ENCODE measurements at places on chromosomes 16 and 17.
A peak's percentile ranks its signal among the peaks of the same experiment; 100 is the strongest.

- no peak for DNase-seq
Measured at GRCh38 chr17:72388765-72389473, 268.1 kb downstream of the SOX9 start.

GRCh38 chr16:50941681-50942080 lies 199.8 kb downstream of the CYLD start:
- no peak for DNase-seq

GRCh38 chr16:87802670-87803069 lies 36.9 kb upstream of the KLHDC4 start:
- no peak for DNase-seq

- DNase-seq: no peak
Measured at GRCh38 chr16:86065711-86066110, 166.7 kb downstream of the IRF8 start.

GRCh38 chr17:75894049-75894733 lies 2.6 kb downstream of the TRIM65 start:
- DNase-seq: no peak

GRCh38 chr16:15055141-15056053 lies 477 bp downstream of the NTAN1 start:
- no peak for DNase-seq

GRCh38 chr17:61157246-61157886 lies 242.3 kb upstream of the TBX2 start:
- DNase-seq: no peak

DNA sequence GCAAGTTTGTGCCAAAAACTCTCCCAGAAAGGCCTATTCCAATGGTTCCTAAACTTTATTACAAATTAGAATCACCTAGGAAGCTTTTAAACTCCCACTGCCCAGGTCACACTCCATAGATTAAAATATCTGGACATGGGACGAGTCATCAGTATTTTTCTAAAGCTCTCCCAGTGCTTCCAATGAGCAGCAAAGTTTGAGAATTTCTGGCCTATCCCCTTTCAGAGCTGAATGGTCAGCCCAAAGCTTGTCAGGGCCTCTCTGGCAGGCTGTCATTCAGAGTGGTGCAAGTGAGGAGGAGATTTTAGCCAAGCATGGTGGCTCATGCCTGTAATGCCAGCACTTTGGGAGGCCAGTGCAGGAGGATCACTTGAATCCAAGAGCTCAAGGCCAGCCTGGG lies 2.4 kb downstream of the BCL6B start:
- DNase-seq: no peak

GRCh38 chr16:57413301-57413730 lies 8.7 kb downstream of the CCL17 start:
- DNase-seq: no peak

DNA sequence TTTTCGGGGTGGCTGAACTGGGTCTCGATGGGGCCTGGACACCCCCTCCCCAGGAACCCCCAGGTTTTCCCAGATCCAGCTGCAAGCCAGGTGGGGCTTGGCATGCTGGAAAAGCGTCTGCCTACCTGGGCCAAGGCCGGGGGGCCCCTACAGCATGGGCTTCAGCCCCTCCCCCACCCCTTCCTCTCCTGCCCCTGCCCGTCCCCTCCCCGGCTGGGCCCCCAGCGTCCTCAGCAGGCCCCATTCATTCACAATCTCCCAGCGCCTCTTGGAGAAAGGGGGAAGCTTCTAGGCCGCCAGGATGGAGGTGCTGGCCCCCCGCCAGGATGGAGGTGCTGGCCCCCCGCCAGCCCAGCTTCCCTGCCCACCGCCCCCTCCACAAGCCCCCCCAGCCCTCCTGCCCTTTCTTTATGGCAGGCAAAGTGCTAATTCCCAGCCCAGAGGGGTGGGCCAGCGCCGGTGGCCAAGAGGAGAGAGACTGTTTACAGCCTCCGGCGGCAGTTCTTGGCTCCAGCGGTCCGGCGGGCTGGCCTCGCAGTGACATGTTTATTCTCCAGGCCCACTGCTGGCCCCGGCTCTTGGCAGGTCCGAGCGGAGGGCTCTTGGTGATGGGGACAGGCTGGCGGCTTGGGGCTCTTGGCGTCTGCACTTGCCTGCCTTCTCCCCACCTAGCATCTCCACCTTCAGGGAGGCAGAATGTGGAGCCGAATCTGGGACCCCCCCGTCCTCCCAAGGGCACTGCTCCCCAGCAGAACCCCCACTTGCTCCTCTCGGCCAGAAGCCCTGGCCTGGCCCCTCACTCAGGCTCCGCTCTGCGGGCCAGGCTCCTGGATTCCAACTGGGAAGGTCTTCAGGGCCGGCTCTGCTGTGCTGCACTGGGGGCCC lies 94.4 kb upstream of the CIBAR2 start:
- no peak for DNase-seq

GRCh38 chr17:43673516-43674323 lies 12.0 kb upstream of the MEOX1 start:
- DNase-seq: no peak

DNA sequence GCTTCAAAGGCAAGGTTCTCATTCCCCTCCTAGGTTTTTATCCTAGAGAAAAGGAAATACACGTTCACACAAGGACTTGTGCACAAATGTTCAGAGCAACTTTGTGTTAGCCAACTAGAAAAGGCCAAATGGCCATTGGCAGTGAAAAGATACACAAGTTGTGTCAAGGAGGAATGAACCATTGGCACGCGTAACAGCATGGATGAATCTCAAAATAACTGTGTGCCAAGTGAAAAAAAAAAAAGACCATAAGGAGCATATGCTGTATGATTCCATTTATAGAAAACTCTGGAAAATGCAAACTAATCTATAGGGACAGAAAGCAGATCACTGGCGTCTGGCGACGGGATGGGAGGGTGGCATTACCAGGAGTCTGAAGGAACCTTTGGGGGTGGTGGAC lies 333.8 kb downstream of the SNX29 start:
- no peak for DNase-seq

GRCh38 chr17:59607817-59608403 lies 11.8 kb upstream of the CLTC start:
- no peak for DNase-seq

GRCh38 chr16:4682084-4682591 lies 11.2 kb upstream of the NUDT16L1 start:
- no peak for DNase-seq

- peak; percentile 4 for DNase-seq
Measured at GRCh38 chr16:12971241-12971640, 69.8 kb downstream of the SHISA9 start.

GRCh38 chr17:46125831-46126230 lies 67.4 kb downstream of the KANSL1 start:
- no peak for DNase-seq

DNA sequence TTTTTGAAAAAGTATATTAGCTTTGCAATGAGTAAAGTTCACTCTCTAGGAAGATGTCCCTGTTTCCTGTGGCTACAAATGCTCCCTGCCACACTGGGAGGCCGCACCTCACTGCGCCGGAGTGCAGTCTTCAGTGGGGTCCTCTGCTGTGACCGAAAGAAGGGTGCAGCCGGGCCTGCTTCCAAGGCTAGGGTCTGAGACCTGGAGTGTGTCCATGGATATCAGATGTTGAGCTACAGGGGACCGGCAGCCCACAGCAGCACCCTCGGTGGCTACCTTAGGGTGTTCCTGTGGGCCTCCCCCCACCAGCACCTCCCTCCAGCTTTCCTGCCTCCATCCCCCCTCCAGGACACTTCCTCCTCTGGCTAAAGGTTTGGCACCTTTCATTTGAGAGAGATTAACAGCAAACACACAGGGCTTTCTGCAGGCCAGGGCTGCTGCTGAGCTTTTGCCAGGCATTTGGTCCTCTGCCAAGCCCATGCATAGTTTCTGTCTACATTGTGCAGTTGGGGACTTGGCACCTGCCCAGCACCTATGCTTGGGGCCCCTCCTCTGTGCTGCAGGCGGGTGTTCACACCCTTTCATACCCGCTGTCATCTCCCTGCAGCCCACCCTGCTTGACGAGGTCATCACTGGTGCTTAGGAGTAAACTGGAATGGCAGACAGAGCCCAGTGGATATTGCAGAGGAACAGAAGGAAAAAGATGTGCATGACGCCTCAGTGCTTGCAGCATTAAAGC lies 33.8 kb upstream of the CRISPLD2 start:
- no peak for DNase-seq

DNA sequence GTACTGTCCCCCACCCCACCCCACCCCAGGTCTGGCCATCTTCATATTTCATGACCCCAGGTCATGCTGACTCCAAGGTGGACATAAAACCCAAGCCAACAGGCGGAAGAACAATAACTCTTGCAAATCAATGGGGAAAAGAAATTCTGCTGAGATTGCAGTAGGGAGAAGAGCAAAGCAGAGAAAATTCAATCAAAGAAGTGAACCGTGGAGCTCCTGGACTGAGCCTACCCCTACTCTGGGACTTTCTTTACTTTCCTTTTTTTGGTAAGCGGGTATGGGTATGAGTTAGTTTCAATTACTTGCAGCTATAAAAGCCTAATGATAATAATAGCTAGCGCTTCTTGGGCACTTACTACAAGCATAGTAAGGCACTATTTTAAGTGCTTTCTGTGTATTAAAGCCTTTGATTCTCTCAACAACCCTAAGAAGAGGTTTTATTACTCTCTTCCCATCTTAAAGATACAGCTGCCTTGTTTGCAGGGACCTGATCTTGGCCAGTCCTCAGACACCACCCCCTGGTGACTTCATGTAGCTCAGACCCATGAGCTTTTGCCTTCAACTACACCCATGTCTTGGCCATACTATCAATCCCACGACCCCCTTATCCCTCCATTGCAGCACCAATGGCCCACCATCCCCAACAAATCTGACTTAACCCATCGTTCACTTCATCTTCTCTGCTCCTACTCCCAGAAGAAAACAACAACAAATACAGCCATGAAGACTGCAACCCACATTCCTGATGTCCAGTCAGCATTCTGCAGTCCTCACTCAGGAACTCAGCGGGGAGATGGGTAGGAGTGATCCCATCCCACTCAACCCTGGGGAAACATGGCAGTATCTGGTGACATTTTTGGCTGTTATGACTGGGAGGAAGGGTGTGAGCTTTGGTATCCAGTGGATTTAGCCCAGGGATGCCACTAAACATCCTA lies 4.4 kb downstream of the GGA2 start:
- no peak for DNase-seq

GRCh38 chr16:68367030-68367429 lies 56.2 kb downstream of the PRMT7 start:
- DNase-seq: no peak

DNA sequence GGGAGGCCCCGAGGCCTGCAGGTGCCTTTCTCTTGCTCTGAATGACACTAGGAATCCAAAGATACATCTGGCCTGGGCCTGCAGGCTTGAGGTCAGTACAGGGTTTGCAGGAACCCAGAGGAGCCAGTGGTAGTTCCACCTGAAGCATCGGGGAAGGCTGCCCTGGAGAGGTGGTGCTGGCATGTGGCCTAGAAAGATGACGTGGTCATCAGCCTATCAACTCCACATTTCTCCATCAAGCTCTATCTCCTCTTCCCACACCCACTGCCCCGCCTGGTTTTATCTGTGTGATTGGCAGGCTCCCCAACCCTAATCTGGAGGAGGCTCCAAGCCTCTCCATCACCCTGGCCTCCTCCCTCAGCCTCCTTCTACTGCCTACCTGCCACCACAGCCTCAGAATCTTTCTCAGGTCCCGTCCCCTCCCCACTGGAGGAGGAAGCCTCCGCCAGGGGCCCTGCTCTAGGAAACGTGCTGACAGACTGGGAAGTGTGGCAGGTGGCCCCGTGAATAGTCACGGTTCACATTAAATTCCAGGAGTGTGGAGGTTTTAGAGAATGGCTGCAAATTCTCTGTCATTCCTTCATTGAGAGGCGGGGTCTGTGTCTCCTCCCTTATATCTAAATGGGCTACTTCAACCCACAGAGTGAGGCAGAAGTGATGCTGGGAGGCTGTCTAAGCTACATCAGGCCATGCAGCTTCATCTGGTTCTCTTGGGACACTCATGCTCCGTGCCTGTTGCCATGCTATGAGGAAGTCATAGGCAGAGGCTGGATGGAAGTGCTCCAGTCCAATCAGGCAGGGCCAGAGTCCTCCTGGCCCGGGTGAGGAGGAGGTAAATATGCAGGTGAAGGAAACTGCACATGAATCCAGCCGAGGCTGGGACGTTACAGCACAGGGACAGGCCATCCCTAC lies 11.4 kb upstream of the MAP2K3 start:
- no peak for DNase-seq

GRCh38 chr17:82320956-82321927 lies 3.8 kb upstream of the CD7 start:
- no peak for DNase-seq

GRCh38 chr16:67458121-67458641 lies 22.8 kb downstream of the ATP6V0D1 start:
- no peak for DNase-seq

DNA sequence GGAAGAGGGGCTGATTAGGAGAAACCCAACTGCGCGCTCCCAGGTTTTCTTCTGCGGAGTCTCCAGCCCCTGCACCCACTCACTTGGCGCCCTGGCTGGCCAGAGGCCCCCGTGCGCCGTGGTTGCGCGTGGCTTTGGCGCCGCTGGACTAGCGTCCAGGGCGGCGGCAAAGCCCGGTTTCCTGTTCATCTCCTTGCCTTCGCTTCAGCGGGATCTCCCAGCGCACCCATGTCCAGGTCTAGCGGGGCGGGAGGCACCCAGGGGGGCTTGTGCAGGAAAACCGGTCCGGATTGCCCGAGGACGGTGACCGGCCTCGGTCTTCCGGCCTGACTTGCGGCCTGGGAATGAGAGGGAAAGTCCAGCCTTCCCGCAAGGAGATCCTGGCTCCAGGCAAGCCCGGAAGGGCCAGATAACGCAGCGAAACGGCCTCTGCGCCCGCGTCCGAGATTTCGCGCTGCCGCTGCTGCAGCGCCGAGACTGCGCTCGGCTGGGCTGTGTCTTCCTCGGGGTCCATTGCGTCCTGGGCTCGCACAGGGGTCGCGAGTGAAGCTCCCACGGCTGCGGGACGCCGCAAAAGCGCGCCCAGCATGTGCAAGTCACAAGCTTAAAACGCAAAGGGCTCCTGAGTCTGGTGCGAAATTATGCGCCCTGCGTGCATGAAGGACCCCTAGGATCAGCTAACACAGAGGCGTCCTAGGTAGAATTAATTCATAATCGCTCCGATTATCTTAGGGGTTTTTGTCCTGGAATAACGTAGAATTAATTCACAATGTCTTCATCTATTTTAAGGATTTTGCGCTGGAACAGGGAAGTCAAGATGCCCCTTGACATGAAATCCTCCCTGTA lies 5.7 kb downstream of the FOXF1 start:
- no peak for DNase-seq

GRCh38 chr16:30084816-30085159 lies 6.9 kb downstream of the TBX6 start:
- no peak for DNase-seq

GRCh38 chr16:55179852-55180585 lies 144.0 kb upstream of the IRX6 start:
- no peak for DNase-seq

- no peak for DNase-seq
Measured at GRCh38 chr17:3772764-3773163, 28.2 kb downstream of the ITGAE start.

GRCh38 chr16:47461598-47462266 lies 601 bp downstream of the PHKB start:
- no peak for DNase-seq

DNA sequence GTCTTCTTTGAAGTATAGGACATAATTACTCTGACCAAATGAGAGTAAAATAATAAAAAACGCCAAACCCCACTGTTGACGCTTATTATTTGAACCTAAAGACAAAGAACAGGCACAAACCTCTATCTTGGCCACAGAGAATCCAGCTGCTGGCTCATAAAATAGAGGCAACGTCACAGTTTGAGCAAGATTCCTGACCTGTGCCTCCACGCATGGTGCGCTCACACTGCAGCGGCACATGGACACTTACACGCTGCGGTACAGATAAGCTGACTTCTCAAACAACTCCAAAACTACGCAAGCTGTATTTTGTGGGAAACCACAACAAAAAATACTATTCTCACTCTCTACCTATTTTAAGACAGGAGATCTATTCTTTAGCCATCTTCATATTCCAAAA lies 38.8 kb upstream of the TRAP1 start:
- DNase-seq: no peak
